Forelimb muscle (tissue), 1 donor: ENCODE measurements at places on chromosomes 5 and 9.

GRCh38 chr5:92508271-92508670 lies 1072.7 kb downstream of the NR2F1-AS1 start:
- no peak for DNase-seq

GRCh38 chr5:83568186-83568585 lies 96.6 kb downstream of the VCAN start:
- DNase-seq: no peak

GRCh38 chr5:56388229-56388985 lies 155.3 kb upstream of the ANKRD55 start:
- no peak for DNase-seq

DNA sequence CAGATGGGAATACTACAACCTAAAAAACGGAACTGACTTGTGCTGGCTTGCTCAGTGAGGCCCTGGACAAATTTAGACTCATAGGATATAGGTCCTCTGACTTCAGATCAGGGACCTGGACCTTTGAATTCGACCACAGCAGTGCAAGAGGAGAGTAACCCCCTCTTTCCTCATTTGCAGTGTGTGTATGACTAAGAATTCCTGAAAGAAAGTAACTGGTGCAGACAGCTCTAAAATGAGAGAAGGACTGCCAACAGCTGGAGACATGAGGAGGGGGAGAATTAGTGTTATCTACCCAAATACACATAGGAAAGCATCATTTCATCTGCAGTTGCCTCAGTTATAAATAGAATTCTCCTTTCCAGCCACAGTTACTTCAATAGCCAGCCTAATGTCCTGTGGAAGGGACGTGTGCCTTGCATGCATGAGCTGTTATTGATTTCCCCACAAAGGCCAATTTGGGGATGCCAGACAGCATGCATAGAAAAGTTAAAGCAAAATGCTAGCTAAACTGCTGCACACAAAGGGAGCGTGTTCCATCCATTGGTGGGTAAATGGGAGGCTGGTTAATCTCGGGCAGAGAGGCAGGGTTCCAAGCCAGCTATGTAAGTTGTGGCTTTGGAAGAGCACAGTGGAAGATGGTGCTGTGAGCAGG lies 442.7 kb downstream of the CDK5RAP2 start:
- no peak for DNase-seq

GRCh38 chr9:125739436-125739835 lies 7.7 kb upstream of the PBX3 start:
- no peak for DNase-seq
